ENCODE measurements at places on chromosomes 3 and 15.

DNA sequence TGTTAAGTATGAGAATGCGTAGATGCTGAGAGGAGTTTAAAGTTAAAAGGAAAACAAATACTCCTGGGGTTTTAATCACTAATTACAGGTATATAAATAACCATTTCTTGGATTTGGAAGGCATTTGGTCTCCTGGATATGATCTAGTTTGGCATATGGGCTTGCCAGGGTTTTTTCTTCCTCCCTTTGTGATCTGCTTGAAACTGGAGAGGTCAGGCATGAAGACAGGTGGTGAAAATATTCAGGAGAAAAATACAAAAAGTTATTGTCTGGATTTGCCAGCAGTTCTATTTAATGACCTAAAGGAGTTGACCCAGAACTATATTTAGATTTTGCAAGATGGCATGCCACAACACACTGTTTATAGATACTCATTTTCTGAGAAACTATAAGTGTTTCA lies 136.3 kb downstream of the DIPK2A start:
- DNase-seq, result no peak

DNA sequence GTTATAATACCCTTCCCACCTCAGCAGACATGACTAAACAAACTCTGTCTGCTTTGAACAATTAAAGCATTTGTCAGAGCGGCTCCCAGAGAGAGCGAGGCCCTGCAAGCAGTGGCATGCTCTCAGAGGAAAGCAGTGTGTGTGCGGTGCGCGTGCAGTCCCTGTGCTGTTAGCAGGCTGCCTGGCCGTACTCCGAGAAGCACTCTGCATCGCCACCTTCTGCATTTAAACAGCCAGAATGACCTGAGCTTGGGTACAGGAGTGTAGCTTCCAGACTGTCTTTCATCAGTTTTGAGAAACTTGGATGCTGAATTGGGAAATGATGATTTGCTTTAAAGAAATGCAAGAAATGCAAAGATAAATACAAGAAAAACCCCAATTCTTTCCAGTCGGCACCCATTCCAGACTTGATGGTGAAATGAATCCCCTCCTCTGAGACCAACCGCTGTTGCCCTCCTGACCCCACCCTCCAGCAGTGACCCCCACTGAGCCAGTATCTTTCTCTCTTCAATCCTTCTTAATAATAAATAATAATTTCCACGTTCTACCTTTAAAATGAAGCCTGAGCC lies 113.5 kb downstream of the VGLL4 start:
- no peak for DNase-seq

DNA sequence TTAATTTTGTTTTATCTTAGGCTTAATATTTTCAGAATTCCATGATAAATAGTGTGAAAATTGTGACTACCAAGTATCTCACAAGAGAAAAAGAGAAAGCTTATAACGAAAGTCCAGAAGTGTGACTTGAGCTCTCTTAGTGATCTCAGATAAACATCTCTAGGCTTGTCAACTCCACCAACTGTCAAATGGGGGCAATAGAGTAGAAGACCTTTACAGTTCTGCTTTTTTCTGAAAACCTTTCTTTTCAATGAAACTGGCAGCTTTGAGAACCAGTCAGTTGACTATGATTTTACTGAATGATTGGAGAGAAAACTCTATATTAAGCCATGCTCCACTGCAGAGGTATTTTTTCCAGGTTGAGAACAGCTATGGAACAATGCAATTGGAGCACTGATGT lies 119.2 kb upstream of the TP63 start:
- DNase-seq, result no peak

GRCh38 chr15:82168296-82168695 lies 94.2 kb downstream of the EFL1 start:
- DNase-seq, result no peak

GRCh38 chr15:41999290-42000285 lies 21.3 kb downstream of the PLA2G4E start:
- no peak for DNase-seq

GRCh38 chr15:53829471-53829870 lies 70.0 kb upstream of the WDR72 start:
- no peak for DNase-seq

- no peak for DNase-seq
These were observed 178.9 kb downstream of the KCNMB2 start for GRCh38 chr3:178714925-178715832.

GRCh38 chr3:124860599-124860998 lies 26.6 kb downstream of the ITGB5 start:
- no peak for DNase-seq

DNA sequence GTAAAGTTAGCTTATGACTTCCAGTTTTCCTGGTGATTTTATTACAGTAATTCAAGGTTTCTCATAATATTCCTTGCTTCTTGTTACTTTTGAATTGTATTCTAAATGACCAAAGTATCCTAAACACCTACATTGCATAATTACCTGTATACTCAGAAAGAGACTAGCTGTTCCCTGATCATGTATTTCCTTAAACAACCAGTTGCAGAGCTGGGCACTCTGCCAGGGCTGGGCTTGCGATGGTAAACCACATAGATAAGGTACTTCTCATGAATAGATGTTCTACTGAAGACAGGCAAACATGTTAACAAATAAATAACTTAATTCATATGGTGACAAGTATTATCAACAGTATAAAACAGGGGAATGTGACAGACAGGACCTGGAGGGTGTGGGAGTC lies 142.3 kb upstream of the WNT5A start:
- DNase-seq, result no peak

GRCh38 chr15:86834115-86834863 lies 754.6 kb downstream of the AGBL1 start:
- DNase-seq, result no peak

DNA sequence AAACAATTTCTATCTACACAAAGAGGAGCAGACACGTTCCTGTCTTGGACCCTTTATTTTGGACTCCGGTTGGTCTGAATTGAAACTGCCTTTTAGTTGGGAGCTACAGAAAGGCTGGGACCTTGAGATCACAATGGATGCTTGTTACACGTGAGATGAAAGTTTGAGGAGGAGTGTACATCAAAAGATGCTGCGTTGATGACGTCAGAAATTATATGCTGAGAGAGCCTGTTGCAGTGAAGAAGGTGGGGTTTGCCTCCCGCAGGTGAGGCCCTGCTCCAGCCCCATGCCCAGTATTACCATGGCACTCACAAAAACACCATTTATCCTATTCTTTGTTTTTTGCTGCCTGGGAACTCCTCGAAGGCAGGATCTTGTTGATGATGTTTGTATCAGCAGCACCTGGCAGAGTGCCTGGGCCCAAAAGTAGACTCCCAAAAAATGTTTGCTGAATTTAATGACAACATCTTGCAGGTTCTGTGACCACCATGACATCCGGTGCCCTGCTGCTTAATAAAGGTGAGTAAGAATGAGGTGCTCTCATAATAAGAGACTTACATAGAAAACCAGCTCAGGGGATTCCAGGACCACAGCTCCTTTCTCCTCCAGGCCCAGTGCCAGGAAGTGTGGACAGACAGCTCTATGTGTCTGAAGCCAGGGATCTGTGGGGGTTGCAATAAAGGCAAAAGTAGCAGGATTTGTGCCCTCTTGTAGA lies 136.1 kb upstream of the UBE2E1 start:
- DNase-seq, result no peak

GRCh38 chr3:141846050-141846433 lies 30.4 kb upstream of the ATP1B3 start:
- no peak for DNase-seq

GRCh38 chr15:69972436-69972835 lies 125.3 kb downstream of the TLE3 start:
- DNase-seq, result no peak

- DNase-seq, result no peak
These were observed 22.5 kb downstream of the KCTD6 start for GRCh38 chr3:58514405-58514804.

DNA sequence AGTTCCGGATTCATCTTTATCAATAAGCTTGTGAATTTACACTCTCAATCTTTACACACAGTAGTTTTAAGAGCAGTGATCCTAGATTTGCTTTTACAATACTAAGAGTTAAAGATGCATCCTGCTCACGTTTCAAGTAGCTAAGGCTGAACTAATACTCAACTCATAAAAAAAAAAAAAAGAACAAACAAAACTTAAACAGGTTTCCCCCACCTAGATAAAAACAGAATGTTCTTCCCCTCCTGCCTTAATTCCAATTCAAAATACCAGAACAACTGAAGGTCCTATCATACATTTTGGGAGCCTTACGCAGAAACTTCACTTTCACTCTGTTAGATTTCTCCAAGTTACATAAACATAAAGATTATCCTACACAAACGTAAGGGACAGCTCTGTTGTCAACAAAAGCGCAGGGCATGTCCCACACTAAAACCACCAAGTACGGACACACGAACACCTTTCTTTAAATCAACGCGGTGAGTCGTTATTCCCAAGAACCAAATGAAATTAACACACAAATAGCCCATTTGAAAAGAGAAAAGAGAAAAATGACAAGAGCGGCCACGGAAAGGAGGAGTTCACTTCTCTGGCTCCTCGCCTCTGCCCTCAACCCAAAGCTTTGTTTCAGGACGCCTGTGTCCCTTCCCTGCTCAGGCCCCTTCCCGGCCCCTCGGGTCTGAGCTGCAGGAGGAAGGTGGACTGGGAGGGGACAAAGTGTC lies 941 bp downstream of the CBLB start:
- DNase-seq, result no peak

DNA sequence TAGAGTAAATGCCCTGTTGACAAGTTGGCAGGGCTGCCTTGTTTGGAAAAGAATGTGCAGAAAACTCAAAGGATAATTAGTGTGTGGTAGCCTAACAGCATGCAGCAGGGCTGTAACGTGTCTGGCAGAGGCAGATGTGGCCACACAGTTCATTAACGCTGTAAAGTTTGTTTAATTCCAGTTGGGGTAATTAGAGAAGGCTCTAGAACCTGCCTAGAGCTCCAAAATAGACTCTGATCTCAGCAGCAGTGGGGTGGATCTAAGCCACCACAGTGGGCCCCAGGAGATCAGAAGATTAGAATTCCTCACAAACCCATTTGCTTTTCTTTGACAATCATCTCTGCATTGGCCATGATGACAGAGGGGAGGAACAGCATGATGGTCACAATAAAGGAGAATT lies 65.1 kb upstream of the LEKR1 start:
- no peak for DNase-seq

DNA sequence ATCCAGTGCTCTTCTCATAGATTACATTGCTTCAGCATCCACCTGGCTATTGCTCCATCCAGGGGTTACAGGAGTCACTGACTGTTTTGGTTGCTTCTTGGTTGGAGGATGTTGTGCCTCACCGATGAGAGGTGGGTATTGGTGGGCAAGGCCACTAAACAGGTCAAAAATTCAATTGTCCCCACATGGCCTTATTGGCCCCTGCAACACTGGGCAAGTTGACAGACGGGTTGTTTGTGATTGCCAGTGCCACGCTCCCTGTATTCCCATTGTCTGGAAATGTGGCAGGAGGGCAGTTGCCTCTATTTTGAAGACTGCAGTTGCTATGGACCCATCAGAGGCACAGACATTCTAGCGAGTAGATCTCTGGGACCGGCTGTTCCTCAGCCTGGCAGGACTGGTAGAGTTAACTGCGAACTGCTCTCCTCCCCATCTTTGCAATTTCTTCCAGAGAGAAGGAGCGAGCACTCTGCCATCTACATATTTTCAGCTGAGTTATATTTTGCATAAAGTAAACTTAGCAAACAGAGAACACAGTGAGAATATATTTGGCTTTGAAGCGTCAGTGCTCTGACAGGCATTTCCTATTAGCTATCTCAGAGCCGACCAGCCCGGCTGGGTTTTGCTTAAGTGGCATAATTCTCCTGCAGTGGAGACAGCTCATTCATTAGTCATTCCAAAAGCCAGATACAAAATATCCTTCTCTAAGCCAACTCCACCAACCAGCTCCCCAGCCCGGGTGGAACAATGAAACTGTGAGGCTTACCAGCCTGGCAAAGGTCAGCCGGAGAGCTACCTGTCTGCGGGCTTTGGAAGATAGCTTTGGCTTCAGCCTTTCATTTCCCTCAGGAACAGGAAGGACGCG lies 26.0 kb upstream of the MAGEF1 start:
- DNase-seq, result no peak

DNA sequence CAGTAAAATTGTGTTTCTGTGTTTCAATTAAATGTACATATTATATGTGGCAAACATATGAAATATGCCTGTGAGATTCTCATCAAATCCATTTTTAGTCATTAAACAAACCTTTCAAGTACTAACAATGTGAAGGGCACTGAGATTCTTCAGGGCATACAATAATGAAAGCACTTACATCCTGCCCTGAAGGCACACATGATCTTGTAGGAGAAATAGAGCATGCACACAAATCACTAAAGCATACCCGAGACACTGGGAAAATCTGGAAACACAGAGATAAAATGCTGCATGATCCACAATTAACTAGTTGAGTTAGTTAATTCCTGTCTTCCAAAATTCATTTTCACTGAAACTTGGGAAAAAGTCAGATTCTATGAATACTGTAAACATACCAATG lies 810.5 kb upstream of the NECTIN3 start:
- no peak for DNase-seq

DNA sequence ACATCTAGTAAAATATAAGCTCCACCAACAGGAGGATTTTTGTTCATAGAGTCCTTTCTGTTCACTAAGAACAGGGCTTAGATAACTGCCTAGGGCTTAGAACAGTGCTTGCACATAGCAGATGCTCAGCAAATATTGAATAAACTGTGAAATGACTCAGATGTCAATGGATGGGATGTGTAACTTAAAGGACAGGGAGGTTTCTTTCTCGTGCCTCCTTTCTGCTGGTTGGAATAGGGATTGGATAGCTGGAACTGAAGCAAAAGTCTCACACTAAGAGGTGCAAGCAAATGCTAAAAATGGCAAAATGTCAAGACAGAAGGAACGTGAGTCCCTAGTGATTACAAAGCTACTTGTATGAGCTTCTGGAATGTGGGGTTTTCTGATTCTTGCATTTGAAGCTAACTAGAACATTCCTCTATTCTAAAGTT lies 392.8 kb upstream of the WNT5A start:
- DNase-seq, result no peak

DNA sequence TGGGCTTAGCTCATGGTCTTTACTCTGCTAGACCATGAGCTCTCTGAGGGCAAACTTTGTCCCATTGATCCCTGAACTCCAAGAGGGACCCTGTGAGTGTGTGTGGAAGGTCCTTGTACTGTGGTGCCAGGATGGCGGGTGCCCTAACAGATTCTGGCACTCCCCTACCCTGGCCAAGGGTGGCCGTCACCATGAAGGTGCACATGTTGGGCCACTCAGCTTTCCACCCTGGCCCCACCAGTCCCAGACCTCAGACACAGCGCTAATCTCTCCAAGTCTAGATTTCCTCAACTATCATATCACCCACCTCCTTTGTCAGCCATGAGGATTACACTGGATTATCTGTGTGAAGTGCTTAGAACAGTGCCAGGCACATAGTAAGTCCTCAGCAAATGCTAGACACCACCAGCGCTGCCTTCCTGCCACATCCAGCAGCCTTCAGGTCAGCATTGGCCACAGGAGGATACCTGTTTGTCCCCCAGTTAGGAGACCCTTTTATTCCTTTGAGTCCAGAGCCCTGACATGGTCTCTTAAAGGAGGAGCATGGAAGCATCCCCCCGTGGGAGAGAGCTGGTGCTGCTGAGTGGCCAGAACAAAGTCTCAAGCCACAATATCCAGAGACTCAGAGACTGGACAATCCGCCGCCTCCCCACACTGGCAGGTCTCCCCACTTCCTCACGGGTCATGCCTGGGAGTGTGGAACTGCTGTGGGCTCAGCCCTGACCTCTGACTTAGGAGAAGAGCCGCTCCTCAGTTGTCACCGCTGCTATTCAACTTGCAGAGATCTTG lies 44.5 kb upstream of the SLCO2A1 start:
- no peak for DNase-seq

- no peak for DNase-seq
These were observed 25.9 kb downstream of the GALNT15 start for GRCh38 chr3:16200411-16200810.

GRCh38 chr3:169054471-169054870 lies 609.0 kb downstream of the MECOM start:
- no peak for DNase-seq

- DNase-seq, result no peak
These were observed 17.5 kb downstream of the RFTN1 start for GRCh38 chr3:16496008-16496407.
